RWPE1 (cell line): ENCODE measurements at places on chromosomes 16 and 17.

DNA sequence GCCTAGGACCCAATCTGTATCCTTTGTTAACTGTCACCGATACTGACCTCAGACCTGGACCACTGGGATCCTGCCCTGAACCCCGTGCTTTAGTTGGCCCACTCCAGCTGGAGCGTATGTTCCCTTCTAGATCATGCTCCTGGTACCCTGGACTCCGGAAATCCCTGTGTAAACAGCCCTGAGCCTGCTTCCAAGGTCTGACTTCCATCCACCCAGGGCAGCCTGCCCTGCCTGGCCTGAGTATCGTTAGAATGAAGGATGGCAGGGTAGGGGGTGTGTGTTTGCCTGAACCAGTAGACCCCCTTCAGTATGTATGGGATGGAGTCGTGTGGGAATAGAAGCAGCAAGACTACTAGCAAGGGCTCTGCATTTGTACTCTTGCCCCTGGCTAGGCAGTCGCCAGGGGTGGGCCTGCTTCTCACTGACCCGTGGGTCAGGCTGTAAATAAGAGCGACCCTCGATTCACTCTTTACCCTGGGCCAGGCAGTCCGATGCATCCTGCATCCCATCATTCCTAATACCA lies 691 bp upstream of the TMEM98 start:
- DNase-seq, result no peak

- no peak for DNase-seq
Measured at GRCh38 chr16:68297908-68298307, 12.8 kb downstream of the SLC7A6OS start.

- peak; percentile 56 for DNase-seq
Measured at GRCh38 chr17:57085448-57086068, 512 bp downstream of the AKAP1 start.

- DNase-seq, result no peak
Measured at GRCh38 chr17:17736205-17737183, 55.2 kb downstream of the RAI1 start.

GRCh38 chr17:36118477-36119353 lies 15.1 kb downstream of the CCL4 start:
- DNase-seq, result no peak

DNA sequence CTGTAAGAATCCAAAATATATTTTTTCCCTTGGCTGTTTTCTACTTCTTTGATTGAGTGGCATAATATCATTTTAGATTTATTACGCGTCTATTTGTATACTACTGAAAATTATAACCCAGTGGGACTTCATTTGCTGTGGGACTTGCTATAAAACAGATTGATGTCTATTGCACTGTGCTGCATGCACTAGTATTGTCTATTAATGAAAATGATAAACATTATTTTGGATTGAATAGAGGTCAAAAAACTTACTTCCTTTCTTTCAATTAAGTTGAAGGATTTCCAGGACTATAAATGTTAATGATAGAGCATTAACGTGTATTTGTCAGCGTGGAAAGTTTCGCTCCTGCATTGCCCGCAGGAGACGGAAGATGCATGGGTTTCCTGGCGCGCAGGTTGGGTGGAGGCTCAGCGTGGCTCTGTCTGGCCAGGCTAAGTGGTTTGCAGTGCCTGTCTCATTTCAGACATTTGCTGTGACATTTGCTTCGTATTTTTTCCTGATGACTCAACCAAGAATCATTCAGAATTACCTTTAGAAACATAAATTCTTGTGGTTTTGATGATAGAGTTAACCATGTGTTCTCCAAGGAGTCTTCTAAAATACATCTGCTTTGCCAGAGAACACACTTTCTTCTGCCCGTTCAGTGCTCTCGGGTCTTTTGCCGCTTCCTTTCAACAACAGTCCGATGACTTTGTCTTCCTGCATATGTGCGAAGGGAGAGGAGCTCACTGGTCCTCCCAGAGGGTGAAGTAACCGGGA lies 216.7 kb downstream of the RPTOR start:
- peak; percentile 88 for DNase-seq

GRCh38 chr17:42409523-42410318 lies 13.3 kb downstream of the CAVIN1 start:
- DNase-seq, result peak; percentile 96

GRCh38 chr16:23668225-23668624 lies 10.5 kb upstream of the PLK1 start:
- DNase-seq, result no peak

- no peak for DNase-seq
Measured at GRCh38 chr17:60416368-60416925, 5.8 kb upstream of the CHCT1 start.

- no peak for DNase-seq
Measured at GRCh38 chr17:78005452-78006171, 47.1 kb downstream of the TNRC6C start.

DNA sequence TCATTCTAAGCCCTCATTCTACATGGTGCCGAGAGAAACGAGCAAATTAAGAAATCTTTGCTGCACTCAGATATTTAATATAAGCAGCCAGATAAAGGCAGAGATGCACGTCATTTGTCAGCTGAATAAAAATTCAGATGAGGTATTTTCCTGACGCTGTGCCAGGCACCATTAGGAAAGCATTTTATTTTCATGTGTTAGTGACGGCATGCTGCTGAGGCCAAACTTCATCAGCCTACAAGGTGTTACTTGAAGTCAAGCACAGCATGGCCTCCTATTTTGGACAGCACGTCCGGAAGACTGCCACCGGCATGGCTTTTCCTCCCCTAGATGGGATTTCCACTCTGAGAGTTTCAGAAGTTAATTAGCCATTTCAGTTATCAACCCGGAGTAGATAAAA lies 70.3 kb downstream of the IRX3 start:
- DNase-seq, result no peak

- DNase-seq, result no peak
Measured at GRCh38 chr17:74599023-74599399, 6.9 kb upstream of the CD300LD start.

GRCh38 chr17:2363851-2364762 lies 26.8 kb downstream of the SGSM2 start:
- no peak for DNase-seq

- no peak for DNase-seq
Measured at GRCh38 chr16:75271441-75272096, 20.1 kb upstream of the BCAR1 start.

- no peak for DNase-seq
Measured at GRCh38 chr17:6660805-6661463, 9.4 kb downstream of the C17orf100 start.

GRCh38 chr17:48989100-48989499 lies 8.1 kb upstream of the IGF2BP1 start:
- DNase-seq, result no peak

- DNase-seq, result peak; percentile 42
Measured at GRCh38 chr17:1562176-1562643, 382 bp downstream of the PITPNA start.

- no peak for DNase-seq
Measured at GRCh38 chr17:14959106-14959648, 305.9 kb downstream of the PMP22 start.

DNA sequence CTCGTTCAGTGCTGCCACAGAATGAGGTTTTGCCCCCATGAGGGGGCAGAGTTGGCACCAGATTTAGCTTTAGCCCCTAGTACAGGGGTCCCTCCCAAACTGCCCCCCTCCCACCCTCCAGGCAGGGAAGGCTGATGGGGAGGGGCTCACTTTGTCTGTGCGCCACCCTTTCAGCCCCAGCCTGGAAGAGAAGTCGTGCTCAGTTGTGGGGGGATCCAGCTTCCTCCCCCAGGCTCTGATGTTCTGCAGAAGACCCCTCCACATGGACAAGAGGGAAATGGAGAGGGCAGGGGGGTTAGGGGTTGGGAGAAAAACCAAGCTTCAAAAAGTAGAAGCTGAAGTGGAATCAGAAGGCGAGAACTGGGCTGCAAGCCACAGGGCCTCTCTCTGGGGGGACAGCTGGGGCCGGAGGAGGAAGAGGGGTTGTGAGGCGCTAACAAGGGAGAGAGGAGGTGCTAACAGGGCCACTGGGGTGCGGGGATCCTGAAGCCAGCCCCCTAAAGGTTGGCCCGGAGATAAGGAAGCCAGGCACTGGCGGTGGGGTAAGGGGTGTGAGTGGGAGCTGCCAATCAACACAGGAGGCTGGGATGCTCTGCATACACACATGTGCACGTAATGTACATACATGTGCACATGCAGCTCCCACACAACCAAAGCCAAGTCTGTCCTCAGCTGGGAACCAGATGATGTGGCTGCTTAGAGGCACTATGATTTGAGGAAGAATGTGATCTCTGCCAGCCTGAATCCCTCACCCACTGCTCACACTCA lies 7.0 kb upstream of the TMEM92 start:
- no peak for DNase-seq

- no peak for DNase-seq
Measured at GRCh38 chr17:67052720-67053437, 8.5 kb downstream of the CACNG1 start.

GRCh38 chr17:386141-386876 lies 33.7 kb upstream of the RPH3AL start:
- peak; percentile 78 for DNase-seq

DNA sequence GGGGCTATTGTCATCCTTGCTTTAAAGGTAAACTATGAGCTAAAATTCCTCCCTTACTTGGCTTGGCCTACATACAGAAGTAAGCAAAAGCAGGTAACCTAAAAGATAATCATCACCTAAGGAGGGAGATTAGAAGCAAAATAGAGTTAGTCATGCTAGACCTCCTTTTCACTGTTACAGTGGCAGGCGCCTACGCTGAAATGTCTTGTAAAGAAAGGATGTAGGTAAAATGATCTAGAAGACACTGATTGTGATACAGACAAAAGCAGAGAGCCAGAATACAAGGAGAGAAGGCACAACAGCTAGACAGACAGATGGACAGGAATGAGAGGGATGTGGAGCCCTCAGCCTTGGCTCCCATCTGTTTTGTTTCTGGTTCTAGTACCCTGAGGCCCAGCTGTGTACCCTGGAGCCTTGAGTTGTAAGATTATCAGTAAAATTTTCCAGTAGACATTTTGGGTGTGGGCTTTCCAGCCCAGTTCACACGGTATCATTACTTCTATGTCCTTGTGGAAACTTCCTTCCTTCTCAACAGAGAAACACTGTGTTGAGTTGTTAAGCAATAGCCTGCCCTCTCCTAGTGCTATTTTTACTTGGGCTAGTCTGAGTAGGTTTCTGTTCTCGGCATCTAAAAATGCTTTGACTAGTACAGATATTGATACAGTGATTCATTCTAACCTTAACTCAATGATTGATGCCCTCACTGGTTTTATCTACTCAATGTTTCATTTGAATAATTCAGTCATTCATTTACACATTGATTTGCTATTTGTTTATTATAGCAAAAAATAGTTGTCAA lies 7.7 kb upstream of the C16orf78 start:
- no peak for DNase-seq

DNA sequence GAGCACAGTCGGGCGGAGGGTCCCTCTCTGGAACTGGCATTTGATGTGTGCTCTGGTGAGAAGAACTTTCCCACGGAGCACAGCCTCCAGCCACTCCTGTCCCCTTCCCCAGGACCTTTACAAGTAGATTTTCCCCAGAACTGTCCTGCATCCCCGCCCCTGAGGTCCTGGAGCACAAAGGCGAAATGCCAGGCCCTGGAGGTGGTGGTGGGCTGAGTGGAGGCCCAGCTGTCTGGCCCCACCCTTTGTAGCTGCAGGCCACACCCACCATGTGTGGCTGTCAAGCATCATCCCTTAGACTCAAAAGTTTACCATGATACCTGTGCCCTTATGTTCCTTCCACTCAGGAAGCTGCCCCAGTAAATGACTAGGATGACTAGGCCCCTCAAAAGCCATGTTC lies 37.7 kb downstream of the PLD6 start:
- DNase-seq, result no peak

- no peak for DNase-seq
Measured at GRCh38 chr17:35953720-35954119, 10.2 kb upstream of the LYZL6 start.

GRCh38 chr17:62572488-62572887 lies 55.0 kb upstream of the MRC2 start:
- DNase-seq, result no peak

- no peak for DNase-seq
Measured at GRCh38 chr17:1197781-1198490, 18.2 kb upstream of the ABR start.

GRCh38 chr16:54508351-54508750 lies 221.8 kb upstream of the IRX3 start:
- DNase-seq, result no peak

GRCh38 chr17:66348584-66349165 lies 46.3 kb downstream of the PRKCA start:
- peak; percentile 75 for DNase-seq

GRCh38 chr17:82977606-82978005 lies 101.8 kb upstream of the METRNL start:
- no peak for DNase-seq

DNA sequence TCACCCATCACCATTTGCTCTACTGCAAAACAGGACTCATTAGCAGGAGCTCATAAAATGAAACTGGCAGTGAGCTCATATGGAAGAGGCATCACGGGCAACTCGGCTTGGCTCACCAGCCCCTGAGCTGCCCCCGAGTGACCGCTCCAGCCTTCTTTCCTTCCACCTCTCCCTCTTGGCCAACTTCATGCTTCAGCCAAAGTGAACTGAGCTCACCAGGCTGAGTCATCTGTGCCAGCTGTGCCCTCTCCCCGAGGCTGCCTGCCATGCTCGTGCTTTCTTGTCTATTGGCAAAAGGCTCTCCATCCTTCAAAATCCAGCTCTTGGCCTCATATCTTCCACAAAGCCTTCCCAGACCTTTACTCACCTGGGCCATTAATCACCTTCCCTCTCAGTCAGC lies 391.4 kb downstream of the WWOX start:
- no peak for DNase-seq

GRCh38 chr17:33145941-33146340 lies 147.2 kb downstream of the ASIC2 start:
- no peak for DNase-seq

- DNase-seq, result no peak
Measured at GRCh38 chr16:4090351-4090851, 25.8 kb downstream of the ADCY9 start.

DNA sequence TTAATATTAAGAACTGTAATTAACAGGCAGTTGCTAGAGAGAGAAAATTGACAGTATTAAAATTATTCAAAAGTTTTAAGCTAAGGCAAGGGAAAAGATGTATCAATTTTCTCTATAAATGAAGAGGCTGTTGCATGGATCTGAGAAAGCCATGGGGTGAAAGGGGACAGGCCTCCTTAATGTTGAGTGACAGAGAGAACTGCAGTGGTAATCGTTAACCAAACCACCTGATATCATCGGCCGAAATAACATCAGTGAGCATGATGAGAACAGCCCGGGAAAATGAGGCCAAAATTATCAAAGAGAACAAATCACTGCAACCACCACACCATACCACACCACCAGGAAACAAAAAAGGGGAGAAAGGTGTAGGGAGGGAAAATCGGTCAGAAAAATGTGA lies 3.6 kb downstream of the ZNF423 start:
- no peak for DNase-seq

- no peak for DNase-seq
Measured at GRCh38 chr16:5875416-5875815, 777.8 kb upstream of the EEF2KMT start.
